ENCODE measurements at places on chromosomes 7 and 10.

- no peak for DNase-seq
Measured at GRCh38 chr10:83801983-83802382, 337.3 kb upstream of the GHITM start.

DNA sequence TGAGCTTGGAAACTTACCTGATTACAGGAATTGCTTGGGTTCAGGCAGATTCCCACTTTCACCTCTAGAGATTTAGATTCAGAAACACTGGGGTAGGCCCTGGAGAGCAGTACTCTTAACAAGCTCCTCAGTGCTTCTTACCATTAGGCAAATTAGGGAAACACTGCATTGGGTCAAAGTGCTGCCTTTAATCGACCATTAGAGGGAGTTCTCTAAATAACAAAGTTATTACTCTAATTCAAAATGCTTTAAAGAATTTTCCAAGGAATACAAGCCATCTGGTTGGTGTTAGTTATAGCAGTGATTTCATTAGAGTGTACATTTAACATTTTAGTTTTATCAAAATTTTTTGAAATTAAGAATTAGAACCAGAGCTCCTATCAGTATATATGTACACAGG is 324.5 kb downstream of the GFRA1 start:
- DNase-seq = peak; percentile 66

- peak; percentile 91 for DNase-seq
Measured at GRCh38 chr10:31816318-31816717, 112.3 kb downstream of the ARHGAP12 start.

- peak; percentile 69 for DNase-seq
Measured at GRCh38 chr7:27647046-27647445, 15.6 kb downstream of the HIBADH start.

GRCh38 chr7:103833401-103833800 is 156.1 kb downstream of the RELN start:
- DNase-seq = no peak

DNA sequence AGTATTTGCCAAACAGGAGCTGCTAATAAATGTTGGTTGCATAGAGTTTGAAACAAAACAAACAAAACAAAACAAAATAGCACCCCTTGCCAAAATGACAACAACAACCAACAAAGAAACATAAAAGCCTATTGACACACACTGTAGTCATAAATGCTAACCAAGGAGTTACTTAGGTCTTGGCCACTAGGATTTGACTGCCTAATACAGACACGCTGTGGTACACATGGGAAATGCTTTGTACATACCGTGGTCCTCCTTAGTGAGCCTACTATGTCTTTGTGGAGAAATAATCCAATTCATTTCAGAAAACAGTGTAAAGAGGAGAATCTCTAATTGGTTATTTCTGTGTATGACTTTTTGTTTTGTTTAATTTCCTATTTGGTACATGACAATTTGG is 53.2 kb upstream of the MTPN start:
- DNase-seq = no peak

GRCh38 chr7:116547347-116547746 is 22.5 kb downstream of the CAV1 start:
- peak; percentile 94 for DNase-seq

GRCh38 chr7:74403521-74404387 is 50.0 kb upstream of the GTF2IRD1 start:
- no peak for DNase-seq

GRCh38 chr10:79179164-79179956 is 110.6 kb downstream of the ZMIZ1 start:
- peak; percentile 42 for DNase-seq

GRCh38 chr7:130022115-130022514 is 29.1 kb downstream of the ZC3HC1 start:
- no peak for DNase-seq

GRCh38 chr7:41837916-41838315 is 135.0 kb upstream of the INHBA start:
- no peak for DNase-seq

- no peak for DNase-seq
Measured at GRCh38 chr10:124977648-124978375, 35.9 kb downstream of the ZRANB1 start.

- peak; percentile 19 for DNase-seq
Measured at GRCh38 chr7:5420881-5421713, 2.5 kb downstream of the TNRC18 start.

- DNase-seq = no peak
Measured at GRCh38 chr7:114985116-114985715, 63.3 kb downstream of the MDFIC start.

DNA sequence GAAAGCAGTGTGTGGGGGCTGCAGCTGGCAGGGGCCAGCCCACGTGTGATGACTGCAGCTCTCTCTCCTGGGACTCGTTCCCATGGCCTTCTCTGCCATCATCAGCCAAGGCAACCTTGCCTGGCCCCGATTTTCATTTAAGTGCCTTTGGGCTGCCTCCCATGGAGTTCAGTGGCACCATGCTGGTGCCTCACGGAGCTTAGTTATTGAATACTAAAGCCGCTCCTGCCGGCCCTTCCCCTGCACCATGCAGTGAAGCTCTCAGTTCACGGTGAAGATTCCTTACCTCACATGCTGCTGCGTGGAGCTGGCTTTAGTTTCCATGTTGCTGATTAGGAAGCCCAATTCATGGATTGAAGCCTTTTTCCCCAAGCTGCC is 141.5 kb upstream of the EEPD1 start:
- no peak for DNase-seq

DNA sequence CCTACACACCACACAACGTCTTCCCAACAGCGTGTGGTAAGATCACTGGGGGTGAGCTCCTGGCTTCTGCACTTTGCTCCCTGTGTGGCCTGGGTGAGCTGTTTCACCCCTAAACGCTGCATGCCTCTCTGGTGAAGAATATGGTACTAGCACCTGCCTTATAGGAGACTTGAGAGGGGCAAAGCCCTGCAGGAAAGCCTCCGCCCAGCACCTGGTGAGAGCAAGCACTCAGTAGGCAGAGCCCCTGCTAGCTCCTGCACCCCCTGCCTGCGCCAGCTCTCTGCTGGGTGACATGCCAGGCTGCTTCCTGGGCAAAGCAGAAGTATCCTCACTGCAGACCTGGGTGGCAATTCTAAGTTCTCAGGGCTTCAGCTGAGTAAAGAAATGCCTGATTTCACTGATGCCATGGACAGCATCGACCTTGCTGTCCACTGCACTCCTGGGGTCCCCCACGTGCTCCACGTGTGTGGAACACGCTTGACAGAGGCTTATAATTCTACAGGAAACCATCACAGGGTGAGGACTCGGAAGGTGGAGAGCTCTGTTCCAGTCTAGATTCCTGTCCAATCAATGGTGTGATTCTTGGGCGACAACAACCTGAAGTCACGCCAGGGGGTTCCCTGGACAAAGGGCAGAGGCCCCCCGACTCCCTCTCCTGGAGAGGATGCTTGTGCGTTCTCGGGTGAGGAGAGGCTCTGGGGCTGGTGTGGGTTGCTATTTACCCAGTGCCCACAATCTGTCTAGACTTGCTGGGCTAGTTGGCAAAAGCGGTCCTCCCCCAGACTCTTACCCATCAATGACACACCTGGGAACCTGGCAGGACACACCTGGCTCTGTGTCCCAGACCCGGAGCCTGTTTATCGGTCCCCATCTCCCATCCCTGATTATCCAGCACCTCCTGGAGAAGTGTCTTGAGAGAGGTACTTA is 5.0 kb upstream of the CALML5 start:
- DNase-seq = no peak

DNA sequence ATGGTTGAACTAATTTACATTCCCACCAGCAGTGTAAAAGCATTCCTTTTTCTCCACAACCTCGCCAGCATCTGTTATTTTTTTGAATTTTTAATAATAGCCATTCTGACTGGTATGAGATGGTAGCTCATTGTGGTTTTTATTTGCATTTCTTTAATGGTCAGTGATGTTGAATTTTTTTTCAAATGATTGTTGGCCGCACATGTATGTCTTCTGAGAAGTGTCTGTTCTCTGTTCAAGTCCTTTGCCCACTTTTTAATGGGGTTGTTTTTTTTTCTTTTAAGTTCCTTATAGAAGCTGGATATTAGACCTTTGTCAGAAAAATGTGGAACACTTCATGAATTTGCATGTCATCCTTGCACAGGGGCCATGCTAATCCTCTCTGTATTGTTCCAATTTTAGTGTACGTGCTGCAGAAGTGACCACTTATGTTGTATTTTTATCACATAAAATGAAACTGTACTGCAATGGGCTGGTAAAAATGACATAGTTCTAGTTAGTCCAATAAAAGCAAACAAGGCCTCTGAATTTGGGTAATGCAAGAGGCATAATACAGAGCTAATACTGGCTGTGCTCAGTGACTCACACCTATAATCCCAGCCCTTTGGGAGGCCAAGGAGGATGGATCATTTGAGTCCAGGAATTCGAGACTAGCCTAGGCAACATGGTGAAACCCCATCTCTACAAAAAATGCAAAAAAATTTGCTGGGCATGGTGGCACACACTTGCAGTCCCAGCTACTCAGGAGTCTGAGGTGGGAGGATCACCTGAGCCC is 70.3 kb downstream of the ABI1 start:
- DNase-seq = peak; percentile 48

GRCh38 chr7:157734676-157735640 is 398.2 kb downstream of the DNAJB6 start:
- no peak for DNase-seq

DNA sequence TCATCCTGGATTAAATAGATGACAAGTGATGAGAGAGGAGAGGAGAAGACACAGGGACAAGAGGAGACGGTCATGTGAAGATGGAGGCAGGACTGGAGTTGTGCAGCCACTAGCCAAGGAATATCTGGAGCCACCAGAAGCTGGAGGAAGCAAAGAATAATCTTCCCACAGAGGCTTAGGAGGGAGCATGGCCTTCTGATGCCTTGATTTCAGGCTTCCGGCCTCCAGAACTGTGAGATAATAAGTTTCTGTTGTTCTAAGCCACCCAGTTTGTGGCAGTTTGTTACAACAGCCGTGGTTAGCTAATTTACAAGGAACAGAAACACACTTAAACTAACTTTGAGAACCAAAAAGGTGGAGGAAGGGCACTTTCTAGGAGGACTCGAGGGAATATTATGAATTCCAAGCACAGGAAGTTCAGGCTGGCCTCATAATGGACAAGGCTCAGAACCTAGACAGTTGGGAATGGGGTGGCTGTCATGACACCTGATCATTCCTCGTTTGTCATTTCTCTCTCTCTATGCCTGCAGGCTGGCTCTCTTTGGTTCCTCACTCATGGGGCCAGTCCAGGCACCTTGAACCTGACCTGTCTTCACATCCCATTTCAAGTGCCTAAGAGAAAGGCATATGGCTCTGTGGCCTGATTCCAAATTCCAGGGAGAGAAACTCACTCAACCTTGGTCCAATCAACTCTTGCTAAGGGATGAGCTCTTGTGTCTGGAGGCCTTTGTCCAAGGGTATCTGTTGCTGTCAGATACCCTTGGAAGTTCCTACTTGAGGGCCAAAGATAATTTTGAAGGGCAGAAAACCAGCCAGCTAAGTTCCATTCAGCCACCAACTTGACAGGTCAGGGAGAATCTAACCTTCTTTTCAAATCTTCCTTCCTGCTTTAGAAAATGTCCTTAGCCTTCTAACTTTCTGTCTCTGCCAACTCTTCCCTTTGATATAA is 33.5 kb upstream of the PDZD8 start:
- DNase-seq = no peak

All from EH (cell line).